ENCODE measurements at places on chromosomes 12 and 14. TPM values are rescaled to one million over a fixed set of nuclear protein-coding genes. Genes with fewer than 3 reads are reported as not detected.

The ESR2 gene
- polyA plus RNA-seq, result 0.29 TPM

The LTBR gene
- 37.2 TPM for polyA plus RNA-seq

The TMEM132C gene
- 1.7 TPM for polyA plus RNA-seq

The MTERF2 gene
- polyA plus RNA-seq, result 34.7 TPM

The LRFN5 gene
- 7.0 TPM for polyA plus RNA-seq

The KRAS gene
- 16.1 TPM for polyA plus RNA-seq

The CACNA2D4 gene
- polyA plus RNA-seq, result 2.0 TPM

The EML1 gene
- 39.5 TPM for polyA plus RNA-seq

The SIX4 gene
- polyA plus RNA-seq, result 21.9 TPM

The SAMD4A gene
- polyA plus RNA-seq, result 65.1 TPM

The ISCA2 gene
- 22.6 TPM for polyA plus RNA-seq

The SLC25A47 gene
- polyA plus RNA-seq, result 0.10 TPM

All from forelimb muscle (tissue), 1 donor.